ENCODE measurements at places on chromosomes 7 and 10. TPM values are rescaled to one million over a fixed set of nuclear protein-coding genes. Genes with fewer than 3 reads are reported as not detected.
A peak's percentile ranks its signal among the peaks of the same experiment; 100 is the strongest.

DNA sequence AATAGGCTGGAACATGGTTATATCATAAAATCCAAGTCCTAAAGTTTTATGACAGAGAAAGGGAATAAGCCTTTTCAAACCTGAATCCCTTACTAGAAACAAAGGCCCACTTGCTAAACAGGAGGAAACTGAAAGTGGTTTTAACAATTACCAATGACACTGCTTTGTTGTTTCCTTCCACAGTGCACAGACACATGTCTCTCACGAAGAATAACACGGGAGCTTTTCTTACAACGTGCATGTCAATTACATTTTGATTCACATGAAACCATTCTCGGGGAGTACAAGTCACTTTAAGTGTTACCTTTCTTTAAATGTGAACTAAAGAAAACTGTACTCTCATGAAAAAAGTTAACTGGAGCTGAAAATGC lies 1.4 kb downstream of the MRPS33 start:
- no peak for DNase-seq

DNA sequence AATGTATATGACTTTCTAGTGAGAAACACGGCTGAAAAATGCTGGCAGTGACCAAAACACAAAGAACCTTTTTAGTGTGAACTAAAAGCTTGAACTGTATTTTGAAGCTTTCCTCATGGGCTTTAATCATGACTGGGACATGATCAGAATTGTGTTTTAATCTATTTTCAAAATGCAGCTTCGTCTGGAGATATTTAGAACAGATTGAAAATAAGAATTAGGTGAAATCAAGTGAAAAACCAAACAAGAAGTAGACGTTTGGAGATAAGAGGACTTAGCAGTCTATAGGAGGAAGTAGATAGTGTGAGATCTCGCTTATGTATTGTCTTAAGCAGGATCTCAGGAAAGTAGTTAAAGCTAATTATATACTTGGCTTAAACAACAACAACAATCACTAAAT lies 865.4 kb upstream of the MBL2 start:
- no peak for DNase-seq

HGF gene
- 48.8 TPM for total RNA-seq

MMP21 gene
- 0.31 TPM for total RNA-seq

CCL24 gene
- total RNA-seq: 0.67 TPM

SLC18A3 gene
- not detected for total RNA-seq

MET gene
- 60.7 TPM for total RNA-seq

GRCh38 chr10:47361293-47361692 lies 13.1 kb downstream of the RBP3 start:
- DNase-seq: peak; percentile 57

DNA sequence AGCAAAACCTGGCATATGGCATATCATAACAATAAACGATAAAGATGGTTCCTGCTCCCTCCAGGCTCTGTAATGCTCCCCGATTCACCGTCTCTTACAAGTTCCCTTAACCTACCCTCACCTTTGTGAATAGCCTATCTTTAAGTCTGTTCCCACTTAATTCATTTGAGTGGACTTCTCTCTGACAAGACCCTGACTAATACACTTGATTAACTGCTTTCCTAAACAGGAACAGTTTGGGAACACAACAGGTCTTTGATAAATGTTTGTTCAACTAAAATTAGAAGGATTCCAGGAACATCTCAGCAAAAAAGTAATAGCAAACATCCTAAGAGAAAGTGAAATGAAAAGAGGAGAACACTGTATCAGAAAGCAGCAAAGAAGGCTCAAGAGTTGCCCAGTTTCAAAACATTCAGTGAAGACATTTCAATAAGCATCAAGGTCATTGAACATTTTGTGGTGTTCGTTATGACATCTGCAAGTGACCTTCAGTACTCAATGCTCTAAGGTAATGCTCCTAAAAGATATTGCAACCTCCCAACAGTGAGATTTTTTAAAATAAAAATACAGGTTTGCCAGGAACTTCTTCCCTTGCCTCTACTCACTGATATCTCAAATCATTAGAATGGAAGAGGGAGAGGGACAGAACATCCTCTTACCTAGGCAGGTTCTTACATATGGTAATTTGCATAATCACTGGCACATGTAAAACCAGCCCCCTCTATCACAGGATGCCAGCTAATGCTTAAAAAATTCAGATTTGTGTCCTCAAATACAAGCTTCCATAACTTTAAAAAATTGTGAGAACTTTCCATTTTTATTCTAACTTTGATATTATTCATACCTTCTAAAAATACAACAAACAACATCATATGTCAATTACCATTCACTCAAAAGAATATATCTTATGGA lies 11.4 kb upstream of the ARHGAP12 start:
- DNase-seq: no peak

GRCh38 chr10:5090551-5090950 lies 3.7 kb upstream of the AKR1C3 start:
- no peak for DNase-seq

DNA sequence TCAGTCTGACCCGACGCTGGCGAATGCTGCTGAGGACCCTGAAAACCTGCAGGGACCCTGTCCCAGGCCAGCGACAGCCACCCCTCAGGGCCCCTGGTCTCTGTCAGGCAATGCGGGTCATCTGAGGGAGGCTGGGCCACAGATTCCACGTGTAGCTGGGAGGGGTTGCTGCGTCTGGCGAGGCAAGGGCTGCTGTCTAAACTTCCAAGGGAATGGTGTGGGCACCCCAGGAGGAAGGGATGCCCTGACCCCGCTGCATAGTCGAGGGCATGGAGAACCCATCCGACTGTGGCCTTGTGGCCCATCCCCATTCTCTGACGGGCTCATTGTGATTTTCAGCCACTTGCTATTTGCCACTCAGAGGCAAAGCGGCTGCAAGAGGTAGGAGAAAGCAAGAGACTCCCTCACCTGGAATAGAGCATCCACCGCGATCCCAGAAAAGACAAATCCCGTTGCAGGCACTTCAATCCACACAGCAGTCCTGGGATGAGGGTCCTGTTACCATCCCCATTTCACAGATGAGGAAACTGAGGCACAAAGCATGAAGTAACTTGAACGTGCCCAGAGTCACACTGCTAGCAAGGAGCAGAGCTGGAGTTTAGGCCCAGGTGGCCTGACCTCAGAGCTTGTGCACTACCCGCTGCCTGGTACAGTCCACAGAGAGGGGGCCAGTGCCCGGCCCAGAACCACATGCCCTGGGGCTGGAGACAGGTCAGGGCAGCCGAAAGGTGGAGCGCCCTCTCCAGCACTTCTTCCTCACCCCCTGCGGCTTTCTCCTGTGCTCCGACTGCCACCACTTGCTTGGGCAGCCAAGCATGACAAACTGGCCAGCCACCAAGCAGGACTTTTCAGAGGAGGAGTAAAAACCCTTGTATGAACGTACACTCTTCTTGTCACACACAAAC lies 163.8 kb upstream of the KLF14 start:
- no peak for DNase-seq

- no peak for DNase-seq
These were observed 38.5 kb downstream of the LRRN3 start for GRCh38 chr7:111129435-111129834.

GRCh38 chr7:92259610-92260247 lies 14.0 kb downstream of the ANKIB1 start:
- DNase-seq: no peak

DNA sequence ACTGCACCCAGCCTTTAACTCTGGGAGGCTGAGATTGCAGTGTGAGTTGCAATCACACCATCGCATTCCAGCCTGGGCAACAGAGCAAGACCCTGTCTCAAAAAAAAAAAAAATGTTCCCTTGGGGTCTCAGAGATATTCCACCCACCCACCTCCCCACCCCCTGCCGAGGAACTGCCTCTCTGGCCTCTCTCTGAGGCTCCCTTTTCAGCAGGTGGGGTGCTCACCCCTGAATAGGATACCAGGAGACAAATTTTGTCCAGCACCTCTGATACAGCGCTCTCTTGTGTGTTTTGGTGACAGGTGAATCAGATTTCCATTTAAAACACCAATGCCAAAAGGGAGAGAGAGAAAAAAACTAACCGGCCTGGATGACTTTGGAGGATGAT lies 92.6 kb upstream of the KIF5B start:
- DNase-seq: no peak

GRCh38 chr7:141028767-141029166 lies 14.0 kb upstream of the MRPS33 start:
- DNase-seq: no peak

DNA sequence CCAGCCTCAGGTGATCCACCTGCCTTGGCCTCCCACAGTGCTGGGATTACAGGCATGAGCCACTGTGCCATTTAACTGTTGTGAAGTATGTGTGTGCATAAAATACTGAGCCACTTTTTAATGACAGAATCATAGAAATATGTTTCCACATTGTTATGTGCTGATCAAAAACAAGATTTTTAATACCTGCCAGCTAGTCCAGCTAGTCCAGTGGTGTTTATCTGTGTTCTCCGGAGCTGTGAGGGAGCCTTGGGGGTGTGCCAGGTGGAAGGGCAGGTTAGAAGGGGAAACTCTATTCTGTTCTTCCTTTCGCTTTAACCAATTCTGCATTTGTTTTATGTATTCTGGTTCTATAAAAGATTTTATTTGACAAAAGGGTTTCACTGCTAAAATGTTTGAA lies 7.0 kb downstream of the FAM221A start:
- DNase-seq: no peak

- DNase-seq: no peak
These were observed 894 bp downstream of the ATXN7L1 start for GRCh38 chr7:105875505-105875904.

HOXA2 gene
- 3.9 TPM for total RNA-seq

OR9A2 gene
- total RNA-seq: 0.71 TPM

DNA sequence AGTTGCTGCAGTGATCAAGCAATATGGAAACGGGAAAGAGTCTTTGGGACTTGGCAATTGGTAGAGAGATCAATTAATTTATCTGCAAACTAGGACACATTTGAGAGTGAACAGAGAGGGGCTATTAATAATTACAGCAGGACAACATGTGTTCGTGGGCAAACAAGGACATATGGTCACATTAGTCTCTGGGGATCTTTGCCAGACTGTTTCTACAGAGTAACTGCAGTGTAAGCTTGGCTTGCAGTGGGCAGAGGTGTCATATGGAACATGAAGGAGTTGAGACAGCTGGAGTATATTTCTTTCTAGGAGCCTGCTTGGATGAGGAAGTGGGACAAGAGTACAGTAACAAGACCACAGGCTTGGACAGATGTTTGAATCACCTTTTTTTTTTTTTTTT lies 232.1 kb upstream of the LYZL1 start:
- no peak for DNase-seq

MRPS24 gene
- 38.0 TPM for total RNA-seq

GRCh38 chr7:92330835-92331438 lies 85.2 kb downstream of the ANKIB1 start:
- no peak for DNase-seq

RBP3 gene
- total RNA-seq: not detected

PRSS1 gene
- total RNA-seq: 4.7 TPM

GRCh38 chr7:116802144-116802745 lies 60.1 kb upstream of the CAPZA2 start:
- no peak for DNase-seq

DNA sequence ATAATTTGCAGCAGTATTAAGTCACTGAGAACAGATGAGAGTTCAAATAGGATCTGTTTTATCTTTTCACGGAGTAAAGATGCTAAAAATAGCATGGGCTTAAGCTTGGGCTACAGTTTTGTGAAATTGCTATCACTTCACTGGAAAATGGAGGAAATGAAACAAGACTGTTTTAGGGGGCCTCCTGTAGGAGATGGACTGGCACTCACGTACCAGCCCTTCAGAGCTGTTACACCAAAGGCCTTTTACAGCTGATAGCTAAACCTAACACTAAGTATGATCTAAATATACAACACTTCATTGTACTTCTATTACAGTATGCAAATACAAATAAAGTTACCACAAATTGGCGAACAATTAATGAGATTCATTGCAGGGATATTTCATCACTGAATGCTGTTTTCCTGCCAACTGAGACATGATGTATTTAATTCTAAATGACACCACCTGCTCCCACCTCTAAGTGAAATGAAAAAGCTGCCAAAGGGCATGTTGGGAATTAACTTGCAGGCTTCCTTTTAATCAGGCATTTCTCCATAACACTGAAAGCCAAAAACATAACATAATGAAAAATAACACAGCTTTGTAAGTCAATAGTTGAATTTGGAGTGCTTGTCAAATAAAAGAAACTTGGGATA lies 304.5 kb upstream of the LRRN3 start:
- DNase-seq: no peak

DNA sequence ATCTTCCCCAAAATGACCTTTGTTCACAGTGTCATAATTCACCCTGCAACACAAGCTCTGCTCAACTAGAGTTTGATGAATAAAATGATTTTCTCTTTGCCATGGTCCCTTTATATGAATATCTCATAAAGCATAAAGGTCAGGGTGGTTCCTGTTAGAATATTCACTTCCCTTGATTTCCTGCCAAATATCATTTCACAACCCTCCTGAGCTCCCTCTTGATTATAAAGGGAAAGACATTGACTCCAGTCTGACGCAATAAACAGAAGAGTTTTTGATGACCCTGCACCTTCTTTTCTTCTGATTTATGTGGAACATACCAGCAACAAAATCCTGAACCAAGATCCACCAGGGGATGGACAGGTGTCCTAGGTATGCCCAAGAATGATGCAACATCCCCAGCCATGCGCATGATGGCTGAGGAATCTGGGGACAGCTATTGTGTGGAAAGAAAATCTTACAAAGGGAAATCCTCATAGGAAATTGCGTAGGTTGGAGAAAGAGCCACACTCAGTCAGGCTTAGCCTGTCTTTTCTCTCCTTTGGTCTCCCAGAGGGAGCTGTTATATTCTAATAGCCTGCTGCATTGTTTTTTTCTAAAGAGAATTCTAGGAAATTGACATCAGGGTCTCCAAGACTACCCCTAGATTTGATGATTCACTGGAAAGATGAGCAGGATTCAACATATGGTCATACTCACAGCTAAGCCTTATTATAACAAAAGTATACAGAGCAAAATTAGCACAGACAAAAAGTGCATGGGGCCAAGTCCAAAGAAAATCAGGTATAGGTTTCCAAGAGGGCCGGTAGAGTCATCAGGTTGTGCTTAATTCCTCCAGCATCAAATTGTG lies 18.8 kb downstream of the IFIT3 start:
- no peak for DNase-seq

GRCh38 chr7:16945372-16945771 lies 63.6 kb upstream of the AGR3 start:
- DNase-seq: no peak

- no peak for DNase-seq
These were observed 28.5 kb downstream of the GET4 start for GRCh38 chr7:904847-905246.

GRCh38 chr10:130221456-130222375 lies 85.5 kb downstream of the GLRX3 start:
- peak; percentile 51 for DNase-seq

GRCh38 chr10:2619472-2619871 lies 447.9 kb upstream of the PFKP start:
- DNase-seq: no peak

All from sciatic nerve (tissue), 2 donors.